Thyroid gland (tissue), 4 donors: ENCODE measurements at places on chromosomes 12 and 14. TPM values are rescaled to one million over a fixed set of nuclear protein-coding genes. Genes with fewer than 3 reads are reported as not detected.

GRCh38 chr14:45185100-45185814 lies 49.5 kb downstream of the FANCM start:
- H3K36me3 ChIP-seq, result peaks cover 7% of the 10 kb centered on the region
- no peaks in the 10 kb centered on the region for H3K27me3 ChIP-seq
- H3K27ac ChIP-seq, result no peak overlapping the region
- H3K4me3 ChIP-seq, result no peak overlapping the region
- H3K4me1 ChIP-seq, result no peaks in the 10 kb centered on the region
- DNase-seq, result no peak

DNA sequence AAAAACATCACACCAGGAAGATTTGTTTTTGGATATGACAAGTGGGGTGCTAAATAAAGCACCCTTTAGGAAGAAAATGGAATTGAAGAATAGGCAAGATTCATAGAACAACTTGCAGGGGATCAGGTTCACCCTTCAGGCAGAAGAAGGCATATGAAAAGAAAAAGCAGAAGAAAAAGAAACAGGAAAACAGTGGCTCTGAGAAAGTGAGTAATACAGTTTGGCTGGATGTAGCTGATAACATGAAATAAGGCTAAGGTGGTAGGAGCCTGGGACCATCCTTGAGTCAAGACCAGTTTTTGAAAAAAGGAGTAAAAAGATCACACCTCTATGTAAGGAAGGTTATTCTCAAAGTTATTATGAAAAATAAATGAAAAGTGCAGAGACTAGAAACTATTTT lies 42.4 kb downstream of the TRIP11 start:
- no peak overlapping the region for H3K27ac ChIP-seq
- no peaks in the 10 kb centered on the region for H3K4me1 ChIP-seq
- H3K36me3 ChIP-seq, result peaks cover 13% of the 10 kb centered on the region
- no peak overlapping the region for H3K4me3 ChIP-seq
- no peaks in the 10 kb centered on the region for H3K27me3 ChIP-seq

DNA sequence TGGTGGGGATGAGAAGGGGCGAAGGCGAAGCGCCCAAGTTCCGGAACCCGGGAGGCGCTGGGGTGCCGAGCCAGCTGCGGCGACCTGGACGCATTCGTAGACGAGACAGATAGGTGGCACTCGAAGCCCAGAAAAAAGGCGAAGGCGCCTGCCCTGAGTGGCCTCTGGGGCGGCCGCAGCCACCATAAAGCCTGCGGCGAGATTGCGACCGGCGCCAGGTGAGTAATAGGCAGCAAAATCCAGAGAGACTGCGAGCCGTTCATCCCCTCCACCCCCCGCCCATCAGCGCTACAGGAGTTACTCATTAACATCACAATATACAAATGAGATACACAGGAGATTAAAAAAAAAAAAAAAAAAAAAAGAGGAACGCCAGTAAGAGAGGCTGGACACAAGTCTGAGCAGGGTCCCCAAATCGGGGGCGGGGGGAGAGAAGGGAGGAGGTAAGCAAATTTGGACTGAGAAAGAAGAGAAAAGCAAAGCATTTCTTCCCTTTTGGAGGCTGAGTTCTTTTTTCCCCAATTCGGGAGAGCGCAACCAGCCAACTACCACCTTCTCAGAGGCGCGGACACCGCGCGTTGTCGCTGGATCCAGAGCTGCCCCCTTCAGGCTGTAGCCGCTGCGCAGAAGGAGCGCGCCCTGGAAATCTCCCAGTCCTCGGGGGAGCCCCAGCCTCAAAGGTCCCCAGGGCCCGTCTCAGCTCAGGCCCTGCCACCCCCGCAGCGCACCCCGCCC lies 15.7 kb downstream of the TBX3 start:
- no peaks in the 10 kb centered on the region for H3K27me3 ChIP-seq
- peak; percentile 92 for DNase-seq
- peak overlapping the region; percentile 99 for H3K27ac ChIP-seq
- no peaks in the 10 kb centered on the region for H3K36me3 ChIP-seq
- peaks cover 9% of the 10 kb centered on the region for H3K4me1 ChIP-seq
- peak overlapping the region; percentile 34 for H3K4me3 ChIP-seq

DNA sequence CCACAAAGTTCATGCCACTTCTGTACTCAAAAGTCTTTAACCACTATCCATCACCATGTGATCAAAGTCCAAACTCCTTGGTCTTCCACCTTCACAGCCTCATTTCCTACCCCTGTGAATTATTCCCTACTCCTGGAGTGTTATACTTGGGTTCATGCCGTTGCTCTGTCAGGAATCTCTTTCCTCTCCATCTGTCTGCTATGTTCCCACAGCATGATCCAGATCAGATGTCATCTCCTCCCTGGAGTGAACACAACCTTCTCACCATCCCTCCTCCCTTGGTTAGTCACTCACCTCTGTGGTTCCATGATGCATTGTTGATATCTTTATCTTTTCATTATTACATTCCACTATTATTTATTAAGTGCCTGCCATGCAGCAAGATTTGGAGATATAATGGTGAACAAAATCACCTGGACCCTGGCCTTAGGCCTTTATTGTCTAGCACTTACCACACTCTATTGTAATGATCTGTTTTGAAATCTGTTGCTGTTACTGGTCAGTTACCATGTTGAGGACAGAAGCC lies 22.4 kb downstream of the LACRT start:
- DNase-seq, result no peak
- no peaks in the 10 kb centered on the region for H3K27me3 ChIP-seq
- H3K4me1 ChIP-seq, result peaks cover 5% of the 10 kb centered on the region

KRT81 gene
- 0.71 TPM for total RNA-seq

DNA sequence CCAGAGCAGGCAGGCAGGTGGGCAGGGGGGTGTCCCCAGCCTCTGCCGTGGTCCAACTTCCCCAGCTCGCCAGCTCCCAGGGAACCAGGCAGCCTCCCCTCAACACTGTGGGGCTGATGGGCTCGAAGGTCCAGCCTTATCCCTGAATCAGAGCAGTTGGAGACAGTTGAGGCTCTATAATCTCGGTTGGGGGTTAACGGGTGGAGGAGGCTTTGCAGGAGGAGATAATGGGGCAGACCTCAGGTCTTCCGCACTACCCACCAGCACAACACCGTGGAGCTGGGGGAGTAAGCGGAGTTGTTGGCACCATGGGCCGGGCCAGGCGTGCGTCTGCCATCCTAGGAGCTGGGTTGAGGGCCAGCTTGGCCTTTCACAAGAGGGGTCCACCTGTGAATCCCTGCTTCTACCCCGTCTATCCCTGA lies 13.9 kb upstream of the HDAC7 start:
- H3K4me1 ChIP-seq, result peaks cover 33% of the 10 kb centered on the region
- no peak overlapping the region for H3K4me3 ChIP-seq
- H3K27ac ChIP-seq, result no peak overlapping the region
- no peaks in the 10 kb centered on the region for H3K36me3 ChIP-seq

DNA sequence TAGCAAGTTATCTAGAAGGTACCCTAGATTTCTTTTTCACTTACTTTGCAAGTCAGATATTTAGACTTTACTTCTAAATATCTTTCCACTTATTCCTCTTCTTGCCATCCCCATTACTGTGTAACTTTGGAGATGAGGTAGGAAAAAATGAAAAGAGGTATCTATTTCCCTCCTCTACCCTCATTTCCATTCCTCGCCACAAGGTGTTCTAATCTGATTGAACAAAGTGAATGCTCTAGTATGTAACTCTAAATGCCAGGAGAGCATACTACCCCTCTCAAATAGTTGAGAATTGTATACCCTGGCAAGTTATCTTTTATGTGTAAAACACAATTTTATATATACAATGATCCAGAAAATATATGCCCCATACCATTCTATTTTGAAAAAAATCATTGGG lies 1.7 kb upstream of the LDHB start:
- no peaks in the 10 kb centered on the region for H3K27me3 ChIP-seq
- no peak for DNase-seq
- no peak overlapping the region for H3K4me3 ChIP-seq
- peaks cover 14% of the 10 kb centered on the region for H3K4me1 ChIP-seq

DNA sequence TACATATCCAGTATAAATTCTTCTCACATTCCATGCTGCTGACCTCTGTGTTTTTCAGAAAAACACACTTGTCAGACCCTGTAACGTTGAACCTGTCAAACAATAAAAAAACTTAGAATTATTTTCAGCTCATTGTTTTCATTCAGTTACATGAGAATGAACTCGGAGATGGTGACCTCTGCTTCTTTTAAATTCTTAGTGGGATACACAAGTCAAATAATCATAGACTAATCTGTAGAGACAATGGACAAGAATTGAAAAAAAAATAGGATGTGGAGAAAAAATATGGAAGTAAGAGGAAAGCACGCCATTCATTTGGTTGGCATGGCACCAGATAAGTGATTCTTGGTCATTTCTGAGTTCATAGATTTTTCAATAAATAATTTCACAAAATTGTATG lies 7.2 kb downstream of the CD69 start:
- no peak for DNase-seq
- H3K4me3 ChIP-seq, result no peak overlapping the region
- no peaks in the 10 kb centered on the region for H3K4me1 ChIP-seq
- H3K27ac ChIP-seq, result no peak overlapping the region

GRCh38 chr14:92655419-92656201 lies 92.8 kb downstream of the LGMN start:
- no peak overlapping the region for H3K4me3 ChIP-seq
- DNase-seq, result no peak
- no peaks in the 10 kb centered on the region for H3K36me3 ChIP-seq
- H3K27me3 ChIP-seq, result no peaks in the 10 kb centered on the region
- peaks cover 1% of the 10 kb centered on the region for H3K4me1 ChIP-seq

BCL2L14 gene
- 0.81 TPM for total RNA-seq

GRCh38 chr12:13195250-13195649 lies 1.3 kb upstream of the EMP1 start:
- no peak overlapping the region for H3K4me3 ChIP-seq
- H3K27me3 ChIP-seq, result no peaks in the 10 kb centered on the region
- H3K36me3 ChIP-seq, result no peaks in the 10 kb centered on the region
